Adrenal gland (tissue), 19 donors: ENCODE measurements at places on chromosomes 6 and 20. TPM values are rescaled to one million over a fixed set of nuclear protein-coding genes. Genes with fewer than 3 reads are reported as not detected.

DNA sequence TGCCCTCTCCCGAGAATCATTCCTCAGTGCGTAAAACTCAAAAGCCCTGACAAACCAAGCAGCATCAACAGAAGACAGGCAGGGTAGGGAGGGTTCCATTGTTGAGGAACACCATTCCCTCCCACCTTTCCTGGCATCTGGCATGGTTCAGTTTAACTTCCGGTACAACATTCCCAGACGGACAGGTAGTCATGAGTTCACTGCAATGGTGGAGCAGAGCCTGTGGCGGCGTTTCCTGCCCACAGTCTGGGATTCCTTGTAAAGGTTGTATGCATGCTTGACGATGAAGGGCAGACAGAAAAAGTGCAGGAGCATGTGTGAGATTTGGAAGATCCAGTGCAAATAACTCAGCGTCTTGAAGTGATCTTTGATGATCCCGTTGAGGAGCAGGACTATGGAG lies 42.3 kb downstream of the PIM1 start:
- no peak for DNase-seq

- DNase-seq = peak; percentile 43
Observed at GRCh38 chr6:41200296-41200900, 551 bp downstream of the TREML2 start.

DNA sequence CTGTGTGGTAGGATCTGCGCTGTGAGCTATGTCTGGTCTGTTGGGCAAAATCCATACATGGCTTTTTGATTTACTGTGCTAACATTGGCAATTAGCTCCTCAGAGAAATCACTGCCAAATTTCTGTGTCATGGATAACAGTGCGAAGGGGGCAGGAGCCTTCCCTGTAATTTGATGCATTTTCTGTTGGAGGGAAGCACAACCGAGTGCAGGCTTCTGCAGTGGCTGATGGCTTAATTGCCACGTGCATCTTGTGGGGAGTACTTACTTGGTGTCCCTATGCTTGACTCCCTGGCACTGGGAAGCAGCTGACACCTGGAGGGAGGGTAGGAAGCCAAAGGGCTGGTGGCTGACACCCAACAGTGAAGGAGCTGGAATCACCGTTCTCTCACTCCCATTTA lies 99.3 kb upstream of the PROKR2 start:
- DNase-seq = no peak

- no peak for DNase-seq
Observed at GRCh38 chr6:128712898-128713297, 170.0 kb upstream of the LAMA2 start.

DNA sequence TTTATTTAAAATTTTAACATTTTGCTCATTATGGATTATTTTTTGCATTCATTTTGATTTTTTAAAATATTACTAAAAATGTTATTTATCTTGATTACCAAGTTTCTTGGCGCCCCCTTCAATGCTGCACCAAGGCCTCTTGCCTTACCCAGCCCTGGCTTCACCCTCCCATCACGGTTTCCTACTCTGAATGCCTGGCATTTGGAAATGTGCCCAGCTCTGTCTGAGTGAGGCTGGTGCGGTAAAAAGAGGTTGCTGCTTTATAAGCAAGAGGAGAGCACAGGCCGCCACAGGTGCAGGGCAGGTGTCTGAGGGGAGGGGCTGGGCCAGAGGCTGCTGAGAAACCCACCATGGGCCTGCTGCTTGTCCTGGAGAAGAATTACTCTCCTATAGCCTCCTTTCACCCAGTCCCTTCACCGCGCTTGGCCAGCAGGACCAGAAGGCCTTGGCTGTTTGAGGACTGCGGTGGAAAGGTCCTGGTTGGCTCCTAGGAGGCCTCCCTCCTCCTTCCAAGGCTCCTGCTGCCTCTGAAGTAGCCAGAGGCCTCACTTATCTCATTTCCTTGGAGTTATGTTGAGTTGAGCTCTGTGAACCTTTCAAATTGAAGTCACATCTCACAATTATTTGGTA lies 62.6 kb downstream of the BANF2 start:
- no peak for DNase-seq

- no peak for DNase-seq
Observed at GRCh38 chr20:60884277-60884676, 367.8 kb upstream of the CDH4 start.

Gene OTOR
- not detected for total RNA-seq

- no peak for DNase-seq
Observed at GRCh38 chr6:106119546-106119945, 33.4 kb downstream of the PRDM1 start.

Gene DSN1
- 8.9 TPM for total RNA-seq

GRCh38 chr6:7922596-7922995 lies 12.0 kb upstream of the TXNDC5 start:
- no peak for DNase-seq

Gene PRKN
- 14.7 TPM for total RNA-seq

DNA sequence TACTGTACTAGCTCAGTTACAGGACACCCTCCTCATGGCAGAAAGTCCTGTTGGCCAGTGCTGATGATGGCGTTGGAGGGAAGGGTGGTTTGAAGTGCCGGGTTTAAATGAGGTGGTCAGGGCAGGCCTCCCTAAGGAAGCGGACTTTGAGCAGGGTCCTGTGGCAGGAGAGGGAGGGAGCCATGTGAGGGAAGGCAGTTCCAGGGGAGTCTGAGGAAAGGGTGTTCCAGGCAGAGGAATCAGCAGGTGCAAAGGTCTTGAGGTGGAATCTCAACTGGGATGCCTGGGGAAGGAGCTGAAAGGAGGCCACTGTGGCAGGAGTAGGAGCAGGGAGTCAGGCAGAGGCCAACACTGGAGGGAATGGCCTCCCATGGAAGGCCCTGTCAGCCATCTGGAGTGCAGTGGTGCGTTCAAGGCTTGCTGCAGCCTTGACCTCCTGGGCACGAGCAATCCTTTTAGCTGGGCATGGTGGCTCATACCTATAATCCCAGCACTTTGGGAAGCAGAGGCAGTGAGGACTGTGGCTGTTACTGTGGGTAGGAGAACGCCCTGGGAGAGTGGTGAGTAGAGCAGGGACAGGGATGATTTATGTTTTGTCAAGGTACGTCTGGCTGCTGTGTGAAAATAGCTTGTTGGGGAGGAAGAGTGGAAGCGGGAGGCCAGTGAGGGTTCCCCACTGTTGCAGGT lies 26.2 kb downstream of the VSTM2L start:
- no peak for DNase-seq

Gene KIAA1755
- total RNA-seq = 1.9 TPM

DNA sequence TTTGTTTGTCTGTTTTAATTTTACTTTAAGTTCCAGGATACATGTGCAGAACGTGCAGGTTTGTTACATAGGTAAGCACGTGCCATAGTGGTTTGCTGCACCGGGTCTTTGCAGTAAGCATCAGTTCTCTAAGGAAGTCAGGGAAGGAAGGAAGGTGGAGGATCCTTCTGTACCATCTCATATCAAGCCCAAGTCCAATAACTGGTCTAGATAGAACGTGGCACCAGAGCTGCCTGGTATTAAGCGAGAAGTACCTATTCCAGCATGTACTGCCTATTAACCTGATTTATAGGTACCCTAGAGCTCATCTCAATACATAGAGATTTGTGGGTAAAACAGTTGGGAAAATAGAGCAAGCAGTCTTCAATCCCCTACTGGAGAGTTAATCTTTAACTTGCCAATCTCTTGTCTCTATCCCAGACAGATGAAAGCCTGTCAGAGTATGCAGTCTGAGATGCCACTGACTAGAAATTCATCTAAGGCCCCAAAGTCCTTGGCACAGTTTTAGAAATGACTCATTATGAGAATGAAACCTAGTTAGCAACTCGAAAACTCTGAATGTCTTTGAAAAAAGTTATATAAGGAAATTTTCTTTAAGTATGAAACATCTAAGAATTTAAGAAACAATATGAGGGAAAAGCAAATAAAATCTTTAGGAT lies 144.9 kb downstream of the TFAP2A start:
- DNase-seq = no peak

Gene ENPP3
- total RNA-seq = 11.3 TPM

DNA sequence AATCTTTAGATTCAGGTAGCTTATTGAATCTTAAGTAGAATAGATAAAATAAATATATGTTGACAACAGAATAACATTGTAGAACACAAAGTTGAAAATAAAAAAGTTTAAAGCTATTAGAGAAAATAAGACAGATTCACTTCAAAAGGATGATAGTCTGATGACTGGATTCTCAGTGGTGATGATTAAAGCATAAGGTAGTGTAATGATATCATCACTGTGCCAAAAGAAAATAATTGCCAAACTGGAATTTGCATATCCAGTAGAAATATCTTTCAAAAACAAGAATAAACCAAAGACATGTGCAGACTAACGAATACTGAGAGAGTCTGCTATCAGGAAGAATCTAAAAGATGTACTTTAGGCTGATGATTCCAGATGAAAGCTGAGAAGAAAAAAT lies 30.2 kb downstream of the ENPP1 start:
- DNase-seq = no peak

DNA sequence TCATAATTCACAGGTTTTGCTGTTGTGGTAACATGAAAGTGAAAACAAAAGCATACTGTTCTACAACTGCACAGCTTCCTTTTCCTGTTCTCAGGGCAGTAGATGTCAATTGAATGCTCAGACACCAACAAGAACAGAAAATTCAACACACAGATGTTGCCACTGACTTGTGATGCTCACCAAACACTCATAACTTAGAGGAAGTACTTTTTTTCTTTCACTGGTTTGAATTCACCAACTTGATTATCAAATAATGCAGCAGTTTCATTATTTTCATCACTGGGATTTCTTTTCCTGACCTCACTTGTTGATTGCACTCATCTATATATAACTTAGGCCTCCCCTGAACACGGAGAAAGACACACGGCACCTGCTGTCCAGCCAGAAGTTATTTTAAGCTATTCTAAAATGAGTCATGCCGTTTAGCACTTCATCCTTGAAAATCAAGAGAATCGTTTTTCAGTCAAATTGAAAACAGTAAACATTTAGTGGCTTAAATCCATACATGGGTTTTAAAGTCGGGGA lies 949 bp downstream of the TXLNB start:
- peak; percentile 42 for DNase-seq

Gene TPBG
- total RNA-seq = 5.1 TPM

- DNase-seq = no peak
Observed at GRCh38 chr6:52136934-52137467, 49.2 kb upstream of the IL17A start.
